ENCODE measurements at places on chromosomes 7 and 10.

DNA sequence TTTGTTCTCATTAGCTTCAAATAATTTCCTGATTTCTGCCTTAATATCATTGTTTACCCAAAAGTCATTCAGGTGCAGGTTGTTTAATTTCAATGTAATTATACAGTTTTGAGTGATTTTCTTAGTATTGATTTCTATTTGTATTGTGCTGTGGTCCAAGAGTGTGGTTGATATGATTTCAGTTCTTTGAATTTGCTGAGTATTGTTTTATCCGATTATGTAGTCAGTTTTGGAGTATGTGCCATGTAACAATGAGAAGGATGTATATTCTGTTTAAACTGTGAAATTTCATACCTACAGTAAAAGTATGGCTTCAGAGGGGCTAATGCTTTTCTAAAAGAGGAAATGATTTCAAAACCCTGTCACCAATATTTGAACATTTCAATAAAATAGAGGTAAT is 17.4 kb upstream of the GRM8 start:
- no peak for DNase-seq

DNA sequence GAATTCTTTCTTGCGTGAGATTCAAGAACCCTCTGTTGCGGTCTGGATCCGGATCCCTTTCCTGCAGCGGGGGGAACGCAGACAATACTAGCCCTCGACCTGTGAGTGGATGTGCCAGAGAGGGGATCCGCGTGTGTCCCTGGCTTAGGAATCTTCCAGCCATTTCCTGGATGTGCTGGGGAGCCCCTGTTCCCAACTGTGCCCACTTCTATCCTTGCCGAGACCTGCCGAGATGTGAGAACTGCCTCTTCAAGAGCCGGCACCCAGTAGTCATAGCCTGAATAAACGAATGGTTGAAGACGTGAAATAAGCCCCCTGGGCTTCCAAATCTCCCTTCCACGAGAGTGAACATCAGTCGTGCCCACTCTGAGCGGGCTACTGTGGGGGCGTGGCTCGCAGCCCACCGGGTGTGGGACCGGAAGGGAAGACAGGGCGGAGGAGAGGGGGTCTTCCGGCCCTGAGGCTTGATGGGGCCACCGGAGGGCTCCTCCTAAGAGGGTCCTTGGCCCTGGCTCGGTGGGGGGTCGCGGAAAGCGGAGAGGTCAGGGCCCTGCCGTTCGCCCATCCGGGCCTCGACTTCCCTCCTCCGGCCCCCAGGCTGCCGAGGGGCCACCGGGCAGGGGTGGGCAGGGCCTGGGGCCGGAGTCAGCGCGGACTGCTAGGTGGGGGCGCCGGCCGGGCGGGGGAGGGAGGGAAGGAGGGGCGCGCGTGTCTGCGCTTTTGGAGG is 1.3 kb upstream of the CCDC136 start:
- DNase-seq: no peak

DNA sequence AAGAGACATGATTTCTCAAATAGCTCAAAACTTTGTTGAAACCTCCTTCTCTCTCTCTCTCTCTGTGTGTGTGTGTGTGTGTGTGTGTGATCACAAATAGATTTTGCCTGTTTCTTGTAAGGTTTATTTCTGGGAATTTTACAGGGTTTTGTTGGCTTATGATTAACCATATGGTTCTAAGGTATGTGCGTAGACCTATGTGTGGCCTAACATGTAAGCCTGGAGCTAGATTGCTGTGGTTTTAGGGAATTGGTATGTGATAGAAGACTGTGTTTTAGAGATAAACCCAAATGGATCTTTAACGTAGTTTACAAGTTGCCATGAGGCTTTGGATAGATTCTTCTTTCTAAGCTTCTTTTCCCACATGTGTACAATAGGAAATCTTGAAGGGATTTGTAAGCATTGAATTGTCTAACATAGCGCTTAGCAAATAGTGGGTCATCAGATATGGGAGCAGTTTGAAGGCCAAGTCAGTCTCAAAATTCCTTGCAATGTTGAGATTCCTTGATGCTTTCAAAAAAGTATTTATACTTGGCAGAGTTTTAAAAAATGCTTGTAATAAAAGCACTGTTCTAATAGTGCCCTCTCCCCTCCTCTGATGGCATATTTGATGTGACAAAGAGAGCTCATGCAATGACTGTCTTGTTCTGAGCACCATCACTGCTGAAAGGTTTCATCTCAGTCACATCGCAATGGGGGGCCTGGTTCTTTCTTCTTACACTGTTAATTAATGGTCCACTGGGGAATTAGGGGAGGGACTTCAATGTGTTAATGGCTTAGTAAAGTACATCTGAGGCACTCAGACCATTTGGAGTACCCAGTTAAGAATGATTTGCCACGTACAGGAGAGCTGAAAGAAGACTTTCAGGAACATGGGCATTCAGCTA is 118.2 kb downstream of the SNX10 start:
- no peak for DNase-seq

DNA sequence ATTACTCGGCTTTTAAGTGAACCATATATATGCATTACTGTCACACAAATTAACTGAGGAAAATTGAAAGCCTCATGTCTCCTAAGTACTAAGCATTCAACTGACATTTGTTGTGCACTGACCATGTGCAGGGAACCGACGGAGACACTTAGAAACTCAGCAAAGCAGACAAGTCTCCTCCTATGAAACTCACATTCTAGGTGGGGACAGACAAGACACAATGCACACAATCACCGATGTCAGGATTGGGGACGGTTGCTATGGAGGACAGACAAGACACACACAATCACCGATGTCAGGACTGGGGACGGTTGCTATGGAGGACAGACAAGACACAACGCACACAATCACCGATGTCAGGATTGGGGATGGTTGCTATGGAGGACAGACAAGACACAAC is 134.0 kb downstream of the PTPRN2 start:
- no peak for DNase-seq

GRCh38 chr10:47421057-47421952 is 37.2 kb upstream of the ZNF488 start:
- DNase-seq: no peak

- DNase-seq: no peak
These were observed 97.5 kb downstream of the TCF7L2 start for GRCh38 chr10:113047605-113047962.

- DNase-seq: no peak
These were observed 30.3 kb downstream of the GATA3 start for GRCh38 chr10:8084799-8085198.

GRCh38 chr10:42593284-42593683 is 45.1 kb downstream of the ZNF33B start:
- no peak for DNase-seq

DNA sequence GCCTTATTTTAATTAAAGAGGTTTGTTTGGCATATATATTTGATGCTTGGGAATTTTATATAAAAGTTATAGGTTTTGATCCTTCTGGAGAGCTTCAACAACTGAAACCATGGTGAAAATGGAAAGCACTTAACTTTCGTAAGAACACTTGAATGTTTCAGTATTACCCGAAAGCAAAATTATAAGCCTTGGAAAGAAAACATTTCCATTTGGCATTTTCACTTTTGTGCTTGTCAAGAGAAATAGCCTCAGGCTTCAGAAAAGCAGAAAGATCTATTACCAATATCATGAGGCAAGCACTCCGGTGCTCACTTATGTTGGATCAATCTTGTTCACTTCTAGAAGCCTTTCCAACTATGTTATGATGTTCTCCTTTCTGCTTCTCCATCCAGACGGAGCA is 256.0 kb downstream of the TRIL start:
- no peak for DNase-seq

- no peak for DNase-seq
These were observed 41.2 kb downstream of the CAMK2B start for GRCh38 chr7:44284216-44284615.

- no peak for DNase-seq
These were observed 7.0 kb downstream of the RHOBTB1 start for GRCh38 chr10:60937022-60937421.

All from NAMALWA (cell line).